ENCODE measurements at places on chromosomes 3 and 15.
A peak's percentile ranks its signal among the peaks of the same experiment; 100 is the strongest.

GRCh38 chr3:69197922-69198530 is 75.6 kb upstream of the LMOD3 start:
- no peak for DNase-seq

GRCh38 chr3:28752290-28752689 is 403.7 kb upstream of the AZI2 start:
- no peak for DNase-seq

DNA sequence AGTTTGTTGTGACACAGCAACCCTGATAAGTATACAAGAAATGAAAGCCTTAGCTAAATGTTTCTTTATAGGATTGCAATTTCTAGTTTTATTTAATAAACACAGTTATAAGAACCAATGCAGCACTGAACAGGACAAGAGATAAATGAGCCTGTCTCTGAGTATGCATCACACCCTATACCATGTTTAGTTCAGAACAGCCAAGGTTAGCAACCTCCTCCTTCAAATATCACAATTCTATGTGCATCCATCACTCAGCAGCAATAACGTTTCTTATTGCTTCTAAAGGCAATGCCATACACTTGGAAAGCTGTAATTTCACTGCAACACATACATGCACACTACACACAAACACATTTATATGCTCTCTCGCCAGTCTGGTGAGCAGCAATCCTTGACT is 280.6 kb downstream of the PTPRG start:
- DNase-seq: no peak

GRCh38 chr3:8987645-8988383 is 24.5 kb upstream of the RAD18 start:
- no peak for DNase-seq

DNA sequence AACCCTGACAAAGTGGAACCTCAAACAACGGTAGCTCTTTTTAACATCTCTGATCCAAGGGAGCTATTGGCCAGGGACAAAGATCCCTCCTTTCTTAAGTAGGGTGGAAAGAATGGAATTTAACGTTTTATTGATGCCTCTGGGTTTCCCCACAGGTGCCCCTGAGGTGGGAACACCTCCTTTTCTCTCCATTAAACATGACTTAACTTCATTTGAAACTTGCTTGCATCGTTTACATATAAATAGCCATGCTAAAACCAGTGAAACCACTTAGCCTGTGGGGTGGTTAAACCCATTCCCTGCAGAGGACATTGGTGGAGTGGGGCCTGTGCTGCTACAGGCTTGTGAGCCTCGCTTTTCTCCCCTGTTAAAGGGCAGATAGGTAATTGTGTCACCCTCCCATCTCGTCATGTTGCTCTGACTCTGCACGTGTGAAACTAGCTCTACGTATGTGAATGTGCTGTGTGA is 9.7 kb downstream of the CGNL1 start:
- no peak for DNase-seq

GRCh38 chr15:83170474-83171165 is 37.0 kb downstream of the HDGFL3 start:
- no peak for DNase-seq

DNA sequence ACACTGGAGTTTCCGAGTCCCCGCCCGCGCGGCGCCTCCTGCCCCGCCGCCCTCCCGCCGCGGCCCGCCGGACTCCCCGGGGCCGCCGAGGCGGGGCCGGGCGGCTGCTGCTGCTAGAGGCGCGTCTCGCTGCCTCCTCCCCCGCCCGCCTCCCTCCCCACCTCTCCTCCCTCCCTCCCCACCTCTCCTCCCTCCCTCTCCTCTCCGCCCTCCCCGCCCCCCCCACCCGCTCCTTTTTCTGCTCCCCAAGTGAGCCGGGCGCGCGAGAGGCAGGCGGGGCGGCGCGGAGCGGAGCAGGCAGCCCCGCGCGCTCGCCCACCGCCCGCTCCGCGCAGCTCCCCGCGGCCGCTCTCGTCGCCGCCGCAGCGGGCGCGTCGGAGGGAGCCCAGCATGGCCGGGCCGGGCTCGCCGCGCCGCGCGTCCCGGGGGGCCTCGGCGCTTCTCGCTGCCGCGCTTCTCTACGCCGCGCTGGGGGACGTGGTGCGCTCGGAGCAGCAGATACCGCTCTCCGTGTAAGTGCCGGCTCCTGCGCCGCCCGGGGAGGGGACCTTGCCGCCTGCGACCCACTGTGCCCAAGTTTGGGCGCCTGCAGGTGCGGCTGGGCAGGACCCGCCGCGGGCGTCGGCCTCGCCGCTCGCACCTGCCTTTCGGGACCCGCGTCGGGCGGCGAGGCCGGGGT is at the start of gene CACNA2D3:
Gene CACNA2D3, plus strand, starts transcription at position 229 of the 679 bp plus-strand sequence.
- no peak for DNase-seq

- DNase-seq: peak; percentile 49
These were observed 1.0 kb downstream of the KAT2B start for GRCh38 chr3:20041197-20041780.

- no peak for DNase-seq
These were observed 6.0 kb upstream of the PSMD6 start for GRCh38 chr3:64029287-64029686.

GRCh38 chr3:14861031-14861430 is 42.3 kb downstream of the FGD5 start:
- no peak for DNase-seq

- DNase-seq: no peak
These were observed 285.0 kb downstream of the SQOR start for GRCh38 chr15:45919806-45920205.

GRCh38 chr15:51837792-51838251 is 8.4 kb downstream of the TMOD3 start:
- DNase-seq: no peak

DNA sequence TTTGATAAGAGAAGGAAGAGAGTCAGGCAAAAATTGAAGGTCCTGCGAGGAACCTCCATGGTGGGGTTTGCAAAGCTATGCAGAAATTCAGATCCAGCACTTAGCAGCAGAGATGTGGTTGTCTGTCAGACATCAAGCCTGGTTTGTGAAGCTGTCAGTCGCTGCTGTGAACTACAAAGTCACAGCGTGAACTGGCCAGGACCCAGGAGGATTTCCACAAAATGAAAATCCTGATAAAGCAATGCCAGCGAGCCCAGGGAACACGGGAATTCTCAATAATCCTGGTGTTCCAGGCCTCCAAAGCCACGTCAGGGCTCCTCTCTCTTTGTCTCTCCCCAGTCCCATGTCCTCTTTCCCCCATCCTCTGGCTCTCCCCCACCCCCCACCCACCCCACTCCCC is 296.9 kb upstream of the GADL1 start:
- no peak for DNase-seq

DNA sequence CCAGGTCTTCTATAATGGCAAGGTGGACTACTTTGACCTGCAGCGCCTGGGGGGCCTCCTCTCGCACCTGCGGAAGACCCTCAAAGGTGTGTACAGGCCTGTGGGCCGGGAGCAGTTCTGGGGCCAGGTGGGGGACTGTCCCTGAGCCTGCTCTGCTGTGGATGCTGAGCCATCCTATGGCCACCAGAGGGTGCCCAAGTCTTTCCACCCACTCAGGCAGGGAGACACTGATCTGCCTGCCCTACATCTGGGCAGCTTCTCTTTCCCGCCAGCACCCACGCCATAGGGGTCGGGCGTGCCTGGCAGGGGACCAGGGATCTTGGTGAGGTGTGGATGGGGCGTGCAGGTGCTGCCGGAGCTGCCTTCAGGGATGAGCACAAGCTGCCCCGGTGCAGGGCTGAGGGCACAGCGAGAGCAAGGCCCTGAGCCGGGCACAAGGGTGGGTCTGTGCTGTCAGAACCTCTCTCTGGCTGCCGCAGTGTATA is 14.1 kb downstream of the RNF123 start:
- peak; percentile 70 for DNase-seq

- DNase-seq: no peak
These were observed 1.7 kb upstream of the PSTPIP1 start for GRCh38 chr15:76993114-76993725.

GRCh38 chr3:3200632-3201212 is 21.2 kb upstream of the CRBN start:
- DNase-seq: no peak

- no peak for DNase-seq
These were observed 4.6 kb downstream of the TLE3 start for GRCh38 chr15:70093070-70093469.

GRCh38 chr3:188914552-188914951 is 257.2 kb upstream of the TPRG1 start:
- DNase-seq: no peak

- DNase-seq: no peak
These were observed 414.5 kb upstream of the MDFIC2 start for GRCh38 chr3:70726961-70727360.

DNA sequence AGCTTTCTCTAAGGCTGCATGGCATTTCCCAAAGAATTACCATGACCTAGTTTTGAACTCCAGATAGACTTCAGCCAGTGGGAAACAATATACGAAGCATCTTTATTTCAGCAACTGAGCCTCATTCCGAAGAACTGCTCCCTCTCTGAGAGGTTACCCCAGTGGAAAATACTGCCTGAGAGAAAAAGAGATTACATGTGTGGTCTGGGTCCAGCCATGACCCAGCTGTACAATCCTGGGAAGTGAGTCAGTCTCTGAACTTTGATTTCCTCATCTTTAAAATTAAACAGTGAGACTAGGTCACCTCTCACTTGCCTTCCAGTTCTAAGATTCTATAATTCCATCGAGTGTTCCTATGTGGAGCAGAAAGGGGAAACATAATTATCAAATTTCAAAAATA is 42.4 kb downstream of the TNIK start:
- no peak for DNase-seq

GRCh38 chr15:71136793-71137518 is 21.7 kb downstream of the THSD4 start:
- DNase-seq: no peak

GRCh38 chr3:64815789-64816188 is 128.0 kb upstream of the ADAMTS9 start:
- DNase-seq: no peak

DNA sequence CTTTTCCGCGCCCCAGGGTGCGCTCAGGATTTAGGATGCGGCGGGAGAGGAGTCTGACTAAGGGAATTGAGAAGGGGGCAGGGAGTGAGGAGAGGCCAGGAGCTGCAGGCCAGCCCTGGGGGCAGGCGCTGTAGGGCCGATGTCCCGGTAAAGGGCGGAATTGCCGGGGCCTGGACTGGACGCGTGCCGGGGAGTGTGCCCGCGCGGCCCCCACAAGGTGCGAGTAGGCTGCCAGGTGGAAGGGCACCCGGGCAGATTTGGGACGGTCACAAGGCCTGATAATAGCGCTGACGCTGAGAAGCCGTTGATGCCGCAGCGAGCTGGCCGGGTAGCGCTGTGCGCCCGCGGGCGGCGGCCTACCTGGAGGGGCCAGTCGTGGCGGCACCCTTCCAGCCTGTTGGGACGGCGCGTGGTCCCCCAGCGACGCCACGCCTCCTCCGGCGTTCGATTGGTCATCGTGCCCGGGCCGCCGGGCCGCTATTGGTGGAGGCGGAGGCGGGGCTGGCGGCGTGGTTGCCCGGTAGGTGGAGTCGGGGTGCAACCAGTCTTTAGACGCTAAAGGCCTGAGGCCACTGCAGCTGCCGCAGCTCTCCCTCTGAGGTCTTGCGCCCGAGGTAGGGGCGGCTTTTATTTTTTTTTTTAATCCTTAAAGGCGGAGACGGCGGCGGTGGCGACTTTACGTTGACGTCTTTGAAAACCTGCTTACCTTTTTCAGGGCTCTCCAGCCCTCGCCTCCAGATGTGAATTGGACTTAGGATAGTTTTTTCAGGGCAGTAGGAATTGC is 903 bp downstream of the SLC25A38 start:
- no peak for DNase-seq

DNA sequence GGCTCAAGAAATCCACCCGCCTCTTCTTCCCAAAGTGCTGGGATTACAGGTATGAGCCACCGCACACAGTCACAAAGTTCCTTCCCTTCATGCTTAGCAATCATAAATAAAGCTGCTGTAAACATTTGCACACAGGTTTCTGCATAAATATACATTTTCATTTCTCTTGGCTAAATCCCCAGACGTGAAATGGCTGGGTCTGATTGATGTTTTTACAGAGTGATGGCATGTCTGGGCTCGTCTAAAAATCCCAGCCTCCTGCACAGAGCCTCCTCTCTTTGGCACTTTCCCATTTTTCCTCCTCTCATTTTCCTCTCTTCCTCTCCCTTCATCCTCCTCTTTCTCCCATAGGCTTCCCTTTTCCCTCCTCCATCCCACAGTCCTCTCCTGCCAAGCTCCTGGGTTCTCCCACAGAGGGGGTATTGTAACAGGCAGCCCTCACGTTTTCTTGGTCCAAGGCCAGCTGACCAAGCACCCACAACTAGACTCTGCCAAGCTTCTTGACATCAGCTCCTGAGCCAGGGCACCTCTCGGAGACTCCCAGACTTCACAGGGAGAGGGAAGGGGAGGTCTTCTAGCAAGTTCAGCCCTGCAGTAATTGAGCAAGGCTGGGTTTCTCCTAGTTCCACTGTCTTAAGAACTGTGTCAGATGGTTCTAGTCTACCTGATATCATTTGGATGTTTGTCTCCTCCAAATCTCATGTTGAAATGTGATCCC is 10.5 kb upstream of the PLA2G4E start:
- DNase-seq: no peak

DNA sequence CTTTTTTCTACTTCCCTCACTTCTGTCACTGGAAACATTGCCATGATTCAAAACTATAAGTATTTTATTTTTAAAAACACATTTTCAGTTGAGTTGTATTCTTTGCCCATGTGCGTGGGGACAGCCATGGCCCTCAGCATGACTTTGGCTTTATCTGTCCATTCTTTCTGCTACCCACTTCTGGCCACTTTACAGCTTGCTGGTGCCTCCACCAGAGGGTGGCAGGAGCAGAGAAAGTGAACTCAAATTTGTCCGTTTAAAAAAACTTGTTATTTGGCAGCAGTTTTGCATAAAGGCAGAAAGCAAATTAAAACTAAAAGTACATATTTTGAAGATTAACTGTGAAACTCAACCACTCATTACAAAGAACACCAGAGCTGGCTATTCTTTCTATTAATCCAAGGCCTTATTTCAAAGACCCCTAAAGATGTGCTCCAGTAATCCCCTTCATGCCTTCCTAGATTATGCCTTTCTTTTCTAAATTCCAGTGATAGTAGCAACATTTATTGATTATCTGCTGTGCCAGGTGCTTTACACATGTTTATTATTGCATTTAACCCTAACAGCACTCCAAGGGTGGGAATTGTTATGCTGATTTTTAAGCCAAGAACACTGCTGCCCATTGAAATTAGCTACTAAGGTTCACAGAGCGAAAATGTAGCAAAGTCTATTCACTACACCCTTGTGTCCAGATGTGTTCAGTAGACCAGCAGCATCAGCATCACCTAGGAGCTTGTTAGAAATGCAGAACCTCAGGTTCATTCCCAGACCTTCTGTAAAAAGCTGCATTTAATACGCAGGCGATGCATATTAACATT is 134.8 kb downstream of the THRB start:
- no peak for DNase-seq

DNA sequence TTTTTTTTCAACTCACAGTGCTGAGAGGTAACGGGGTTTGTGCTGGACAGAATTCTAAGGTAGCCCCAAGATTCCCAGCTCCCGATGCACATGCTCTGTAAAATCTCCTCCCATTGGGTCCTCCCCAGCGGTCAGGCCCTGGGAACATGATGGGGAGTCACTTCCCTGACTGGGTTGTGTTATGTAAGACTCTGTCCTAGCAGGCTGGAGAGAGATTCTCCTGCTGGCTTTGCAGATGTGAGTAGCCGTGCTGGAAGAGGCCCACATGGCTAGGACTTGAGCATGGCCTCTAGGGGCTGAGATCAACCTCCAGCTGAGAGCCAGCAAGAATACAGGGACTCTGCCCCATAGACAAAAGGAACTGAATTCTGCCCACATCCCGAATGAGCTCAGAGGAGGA is 83.7 kb upstream of the OXTR start:
- no peak for DNase-seq

GRCh38 chr3:118761291-118761606 is 273.4 kb downstream of the IGSF11 start:
- DNase-seq: no peak
